Activated T-helper 1 cell treated with Interleukin-2 at 50 U/mL for 16 hours (primary cell): ENCODE measurements at places on chromosomes 3 and 15.

GRCh38 chr3:177694316-177694715 lies 497.0 kb upstream of the TBL1XR1 start:
- DNase-seq = no peak

- DNase-seq = no peak
These were observed 3.2 kb downstream of the GBE1 start for GRCh38 chr3:81758275-81758674.

- no peak for DNase-seq
These were observed 187.9 kb downstream of the NFKBIZ start for GRCh38 chr3:102037209-102037608.

DNA sequence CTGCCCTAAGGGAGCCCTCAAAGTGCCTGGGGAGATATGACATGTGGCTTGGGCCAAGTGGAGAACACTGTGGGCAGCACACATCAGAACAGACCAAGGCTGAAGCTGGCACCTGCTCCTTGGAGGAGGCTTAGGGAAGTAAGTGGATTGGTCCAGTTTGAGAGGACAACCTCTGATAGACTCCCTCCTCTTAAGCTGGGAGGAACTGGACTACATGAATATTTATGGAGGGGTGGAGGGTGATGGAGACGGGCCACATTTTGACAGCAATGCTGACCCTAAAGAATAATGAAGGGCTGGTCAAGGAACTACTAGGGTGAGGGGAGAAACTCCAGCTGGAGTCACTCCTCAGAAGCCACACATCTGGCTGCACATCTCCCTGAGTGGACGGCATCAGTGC lies 6.5 kb upstream of the CD276 start:
- DNase-seq = no peak

DNA sequence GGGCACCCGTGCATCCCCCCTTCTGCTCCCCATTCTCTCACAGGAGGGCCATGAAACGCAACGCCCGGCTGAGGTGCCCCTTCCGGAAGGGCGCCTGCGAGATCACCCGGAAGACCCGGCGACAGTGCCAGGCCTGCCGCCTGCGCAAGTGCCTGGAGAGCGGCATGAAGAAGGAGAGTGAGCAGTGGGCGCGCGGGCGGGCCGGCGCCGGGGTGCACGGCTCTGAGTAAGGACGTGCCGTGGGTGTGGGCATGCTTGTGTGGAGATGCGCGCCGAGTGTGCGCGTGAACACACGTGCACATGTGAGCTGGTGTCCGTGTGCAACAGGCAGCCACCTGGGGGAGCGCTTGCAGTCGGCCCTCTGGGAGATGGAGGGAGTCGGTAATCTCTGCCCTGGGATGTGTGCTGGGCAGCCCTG lies 28.1 kb downstream of the NR1I2 start:
- peak; percentile 32 for DNase-seq

- DNase-seq = peak; percentile 17
These were observed 178.8 kb downstream of the NSMCE3 start for GRCh38 chr15:29090617-29091466.

GRCh38 chr3:51400166-51400565 lies 9.1 kb downstream of the RBM15B start:
- no peak for DNase-seq

DNA sequence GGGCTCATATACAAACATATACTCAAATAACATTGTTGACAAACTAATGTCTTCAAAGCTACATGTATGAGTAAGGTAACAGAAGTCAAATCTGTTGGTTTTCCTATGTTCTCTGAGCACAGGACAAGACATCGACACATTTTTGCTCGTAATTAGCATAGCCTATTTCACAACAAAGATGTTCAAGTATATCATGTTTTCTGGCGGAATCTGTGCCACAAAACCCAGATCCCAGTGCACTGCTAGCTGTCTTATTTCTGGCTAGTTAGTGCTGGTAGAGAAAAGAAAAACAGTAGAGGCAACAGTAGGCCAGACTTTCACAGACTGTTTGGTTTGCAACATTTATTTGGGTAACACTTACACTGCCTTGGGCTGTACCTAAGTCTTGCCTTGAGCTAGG lies 51.2 kb downstream of the RUBCN start:
- DNase-seq = no peak

DNA sequence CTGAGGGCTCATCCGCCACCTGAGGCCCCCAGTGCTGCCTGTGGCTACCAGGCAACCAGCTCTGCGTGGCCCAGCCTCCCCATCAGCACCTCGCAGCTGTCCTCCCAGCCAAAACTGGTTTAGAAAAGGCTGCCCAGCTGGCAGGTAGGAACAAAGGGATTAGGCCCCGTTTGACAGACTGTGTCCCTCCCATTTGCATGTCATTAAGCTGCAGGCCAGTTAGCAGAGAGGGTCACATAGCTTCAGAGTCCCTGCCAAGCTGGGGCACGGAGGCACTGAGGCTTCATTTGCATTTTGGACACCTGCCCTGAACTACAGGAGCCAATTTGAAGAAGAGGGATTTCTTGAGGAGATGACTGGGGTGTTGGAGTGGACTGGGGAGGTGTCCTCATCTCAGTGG lies 177.9 kb downstream of the TLE3 start:
- DNase-seq = no peak

DNA sequence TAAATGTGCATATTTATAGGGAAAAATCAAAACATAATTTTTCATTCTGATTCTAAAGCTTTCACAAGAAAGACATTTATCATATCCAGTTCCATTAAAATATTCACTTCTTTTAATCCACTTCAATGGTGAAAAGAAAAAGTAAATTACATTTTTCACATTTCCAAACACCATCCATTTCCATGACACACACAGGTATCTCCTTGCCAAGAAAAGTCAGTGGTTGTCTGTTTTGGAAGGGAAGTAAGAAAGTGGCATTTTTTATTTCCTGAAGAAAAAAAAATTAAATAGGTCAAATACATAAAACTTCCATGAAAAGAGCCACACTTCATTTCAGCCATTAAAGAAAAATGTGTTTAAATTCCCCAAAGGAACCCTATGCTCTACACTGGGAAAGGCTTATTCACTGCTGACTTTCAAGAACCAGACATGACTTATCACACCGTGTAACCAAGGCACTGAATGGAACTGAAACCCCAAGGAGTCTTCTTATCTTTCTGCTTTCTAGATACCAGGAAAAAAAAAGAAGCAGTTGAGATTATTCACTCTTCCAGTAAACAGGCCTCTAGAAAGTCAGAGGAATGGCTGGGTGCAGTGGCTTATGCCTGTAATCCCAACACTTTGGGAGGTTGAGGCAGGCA lies 44.5 kb downstream of the OSBPL10 start:
- no peak for DNase-seq
